ENCODE measurements at places on chromosomes 2 and 18.

DNA sequence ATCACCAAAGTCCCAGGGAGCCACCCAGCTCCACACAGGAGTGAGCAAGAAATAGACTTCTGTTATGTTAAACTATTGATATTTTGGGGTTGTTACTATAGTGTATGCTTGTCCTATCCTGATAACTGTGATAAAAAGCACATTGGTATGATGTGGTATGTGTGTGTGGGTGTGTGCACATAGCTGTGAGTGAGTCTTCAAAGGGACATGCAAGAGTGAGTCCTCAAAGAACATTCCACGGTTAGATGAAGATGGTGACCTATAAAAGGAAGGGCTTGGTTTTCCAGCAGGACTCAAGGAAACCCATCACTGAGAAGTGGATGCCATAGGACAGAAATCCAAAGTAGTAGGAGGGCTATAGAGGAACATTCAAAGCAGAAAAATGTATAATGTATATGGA is 342.9 kb downstream of the TSN start:
- no peak for DNase-seq

DNA sequence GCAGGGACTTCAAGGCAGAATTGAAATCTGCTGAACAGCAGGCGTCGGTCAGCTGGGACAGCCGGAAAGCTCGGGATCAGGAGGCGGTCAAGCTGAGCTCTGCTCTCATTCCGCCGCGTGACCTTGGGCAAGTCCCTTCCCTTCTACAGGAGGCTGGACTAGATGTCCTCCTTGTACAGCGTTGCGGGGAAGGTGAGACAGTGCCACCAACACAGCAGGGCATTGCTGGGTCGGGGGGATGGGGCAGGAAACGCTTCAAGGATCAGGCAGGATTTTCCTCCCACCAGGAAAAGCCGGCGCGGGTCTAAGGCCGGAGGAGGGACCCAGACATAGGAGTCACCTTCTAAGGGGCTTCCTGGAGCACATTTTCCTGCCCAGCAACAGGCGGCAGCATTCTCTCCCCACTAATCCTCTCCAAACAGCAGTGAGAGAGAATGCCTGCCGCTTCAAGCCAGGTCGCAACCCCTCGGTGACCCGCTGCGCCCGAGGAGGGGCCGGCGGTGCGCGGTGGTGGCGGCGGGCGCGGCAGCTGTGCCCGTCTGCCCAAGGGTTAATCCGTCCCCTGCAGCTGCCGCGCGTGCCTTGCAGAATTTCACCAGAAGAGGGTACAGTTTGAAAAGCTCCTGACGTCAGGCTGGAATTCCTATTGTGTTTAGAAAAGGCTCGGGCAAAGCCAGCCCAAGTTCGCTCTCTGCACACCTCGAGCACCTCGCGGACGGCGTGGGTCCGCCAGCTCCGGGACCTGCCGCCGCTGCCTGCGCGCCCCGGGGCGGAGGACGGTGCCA is at the start of gene KCNF1:
Gene KCNF1, plus strand, starts transcription at position 644 of the 785 bp plus-strand sequence. CDS start 493 bp downstream, outside the sequence.
- no peak for DNase-seq

GRCh38 chr2:46036929-46037328 is 260.3 kb upstream of the EPAS1 start:
- DNase-seq: no peak

DNA sequence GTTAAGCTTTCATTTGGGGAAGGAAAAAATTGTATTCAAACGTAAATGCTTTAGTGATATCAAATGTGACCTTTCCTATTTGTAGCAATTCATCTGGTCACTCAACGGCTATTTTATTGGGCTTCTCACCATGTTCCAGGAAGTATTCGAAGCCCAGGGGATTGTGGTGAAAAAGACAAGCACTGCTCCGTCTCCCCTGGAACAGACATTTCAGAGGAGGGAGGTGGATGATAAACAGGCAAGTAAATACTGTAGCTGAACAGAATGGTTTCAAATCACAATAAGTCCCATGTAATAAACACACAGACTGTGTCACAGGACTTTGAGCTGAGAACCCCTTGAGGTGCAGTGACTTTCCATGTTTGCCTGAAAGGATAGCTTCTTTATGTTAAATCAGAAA is 464.7 kb upstream of the HNRNPA3 start:
- no peak for DNase-seq

DNA sequence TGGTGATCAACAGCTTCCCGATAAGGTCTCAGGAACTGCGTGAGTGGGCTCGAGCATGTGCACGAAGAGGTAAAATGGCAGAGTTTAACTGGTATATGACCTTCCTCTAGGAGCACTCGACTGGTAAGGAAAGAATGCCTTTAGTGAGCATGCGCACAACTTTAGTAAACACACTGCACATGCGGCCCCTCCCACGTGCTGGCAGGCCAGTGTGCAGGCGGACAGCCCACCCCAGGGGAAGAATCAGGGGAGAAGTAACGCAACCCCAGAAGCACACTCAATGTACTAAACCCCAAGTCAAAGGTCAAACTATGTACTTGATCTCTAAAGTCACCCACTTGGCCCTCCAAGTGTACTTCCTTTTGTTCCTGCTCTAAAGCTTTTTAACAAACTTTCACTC is 28.7 kb upstream of the SLC25A52 start:
- DNase-seq: no peak

DNA sequence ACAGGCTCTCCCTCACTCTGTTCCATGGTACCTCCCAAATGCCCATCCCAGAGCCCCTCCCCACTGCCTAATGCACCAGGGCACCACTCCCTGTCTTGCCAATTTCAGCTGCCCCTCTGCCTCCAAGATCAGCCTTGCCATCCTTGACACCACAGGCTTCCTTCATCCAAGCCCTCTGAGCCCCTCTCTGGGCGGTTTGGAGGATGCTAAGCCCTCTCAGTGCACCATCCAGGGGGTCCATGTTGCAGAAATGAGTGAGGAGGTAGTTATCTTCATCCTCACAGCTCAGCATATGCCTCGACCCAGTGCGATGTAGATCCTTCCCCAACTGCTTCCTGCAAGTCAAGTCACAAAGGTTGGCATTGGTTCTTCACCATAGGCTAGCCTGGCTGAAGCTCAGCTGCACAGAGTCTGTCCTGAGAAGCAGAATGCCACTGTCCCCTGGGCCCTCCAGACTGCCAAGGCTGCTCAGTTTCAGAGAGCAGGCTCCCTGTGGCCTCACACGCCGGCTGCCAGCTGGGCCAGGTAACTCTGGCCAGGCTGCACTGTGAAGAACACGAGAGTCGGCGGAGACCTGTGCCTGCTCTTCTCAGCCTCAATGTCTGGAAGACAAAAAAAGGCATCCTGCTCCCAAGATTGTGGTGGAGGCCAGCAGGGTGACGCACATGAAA is 9.9 kb upstream of the MAP3K2 start:
- DNase-seq: no peak

- DNase-seq: no peak
Observed at GRCh38 chr2:150672311-150672710, 184.8 kb upstream of the RND3 start.

DNA sequence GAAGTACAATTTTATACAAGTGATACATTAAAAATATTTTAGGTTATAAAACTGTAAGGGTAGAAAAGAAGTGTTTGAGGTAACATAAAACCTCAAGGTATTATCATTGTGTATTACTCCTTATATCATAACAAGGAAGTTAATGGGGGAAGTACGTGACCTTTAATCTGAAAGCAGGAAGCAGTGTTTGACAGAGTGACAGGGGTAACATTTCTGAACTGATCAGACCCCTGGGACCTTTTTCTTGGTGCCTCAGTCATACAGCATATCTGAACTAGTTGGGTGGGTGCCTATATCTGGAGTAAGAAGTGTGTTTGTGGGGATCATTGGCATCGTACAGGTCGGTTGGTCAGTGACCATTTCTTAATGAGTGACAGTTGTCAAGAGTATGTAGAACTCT is 43.0 kb downstream of the MALT1 start:
- no peak for DNase-seq

DNA sequence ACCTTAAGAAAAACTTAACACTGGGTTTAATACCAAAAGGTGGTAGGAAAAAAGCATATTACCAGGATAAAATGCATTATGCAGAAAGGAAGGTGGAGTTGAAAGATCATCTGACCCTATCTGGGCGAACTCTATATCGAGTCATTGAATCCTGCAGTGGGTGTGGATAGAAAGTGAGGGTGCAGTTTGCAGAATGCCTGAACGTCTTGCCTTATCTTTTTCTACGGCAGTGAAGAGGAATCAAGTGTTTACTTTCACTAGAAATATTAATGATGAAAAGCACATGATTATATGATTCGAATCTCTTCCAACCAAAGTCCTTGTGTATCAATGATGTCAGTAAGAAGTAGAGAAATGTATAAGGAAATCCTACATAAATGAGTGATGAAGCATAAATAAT is 4.3 kb upstream of the CAVIN2 start:
- DNase-seq: no peak

- DNase-seq: no peak
Observed at GRCh38 chr2:173948198-173948597, 17.0 kb downstream of the SP3 start.

- no peak for DNase-seq
Observed at GRCh38 chr2:223418604-223419199, 183.5 kb downstream of the SCG2 start.

DNA sequence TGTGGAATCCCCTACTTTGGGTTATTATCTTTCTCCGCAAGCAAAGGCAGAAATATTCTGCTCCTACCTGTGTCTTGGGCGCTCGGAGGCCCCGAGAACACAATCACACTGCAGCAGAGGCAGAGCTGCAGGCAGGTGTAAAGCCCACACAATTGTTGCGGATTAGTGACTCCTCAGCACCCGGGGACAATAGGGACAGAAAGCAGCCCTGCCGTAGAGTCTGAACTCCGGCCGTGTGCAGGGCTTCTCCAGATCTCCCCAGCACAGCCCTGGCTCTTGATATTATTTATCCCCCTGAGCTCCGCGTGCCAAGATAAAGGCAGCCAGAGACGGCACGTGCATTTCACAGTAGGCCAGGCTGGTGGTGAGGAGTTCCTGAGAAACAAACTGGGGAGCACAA is 229.2 kb downstream of the EN1 start:
- no peak for DNase-seq

DNA sequence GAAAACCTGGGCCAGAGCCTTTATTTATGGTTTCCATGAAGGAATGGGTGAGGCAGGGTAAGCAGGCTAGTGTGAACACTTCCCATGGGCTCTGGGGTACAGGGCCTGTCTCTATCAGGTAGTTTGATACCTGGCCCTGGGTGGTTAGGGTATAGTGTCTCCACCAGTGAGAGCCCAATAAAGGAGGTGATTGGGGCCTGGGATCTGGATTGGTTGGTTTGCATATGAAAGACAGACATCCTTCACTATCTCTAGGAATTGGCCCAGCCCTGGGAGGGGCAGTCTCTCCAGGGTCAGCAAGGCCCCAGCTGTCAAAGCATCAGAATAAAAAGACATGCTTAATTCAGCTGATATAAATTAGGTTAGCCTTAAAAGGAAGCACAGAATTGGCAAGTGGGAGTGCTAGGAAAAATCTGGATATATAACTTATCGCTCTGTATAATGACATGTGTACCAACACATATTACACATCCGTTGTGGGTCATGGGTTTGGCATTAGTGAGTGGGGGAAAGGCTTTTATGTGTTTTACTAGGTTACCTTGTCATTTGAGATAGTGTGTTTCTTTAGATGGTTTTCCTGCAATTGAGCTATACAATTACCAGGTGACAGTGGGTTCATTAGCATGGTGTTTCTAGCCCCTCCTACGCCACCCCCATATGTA is 18.5 kb upstream of the TMEM178A start:
- no peak for DNase-seq

GRCh38 chr18:45687621-45688020 is 36.4 kb upstream of the SLC14A1 start:
- DNase-seq: no peak

- no peak for DNase-seq
Observed at GRCh38 chr2:224412141-224413015, 10.5 kb upstream of the FAM124B start.

GRCh38 chr2:217107480-217107879 is 247.6 kb upstream of the TNP1 start:
- no peak for DNase-seq

- no peak for DNase-seq
Observed at GRCh38 chr2:64548761-64549160, 24.6 kb downstream of the AFTPH start.

- no peak for DNase-seq
Observed at GRCh38 chr2:171515672-171516298, 6.5 kb upstream of the CYBRD1 start.

- DNase-seq: no peak
Observed at GRCh38 chr2:130997198-130997597, 96.1 kb downstream of the FAM168B start.

GRCh38 chr2:167181134-167181533 is 292.9 kb downstream of the XIRP2 start:
- no peak for DNase-seq

GRCh38 chr18:38932752-38933151 is 1367.2 kb upstream of the CELF4 start:
- DNase-seq: no peak

DNA sequence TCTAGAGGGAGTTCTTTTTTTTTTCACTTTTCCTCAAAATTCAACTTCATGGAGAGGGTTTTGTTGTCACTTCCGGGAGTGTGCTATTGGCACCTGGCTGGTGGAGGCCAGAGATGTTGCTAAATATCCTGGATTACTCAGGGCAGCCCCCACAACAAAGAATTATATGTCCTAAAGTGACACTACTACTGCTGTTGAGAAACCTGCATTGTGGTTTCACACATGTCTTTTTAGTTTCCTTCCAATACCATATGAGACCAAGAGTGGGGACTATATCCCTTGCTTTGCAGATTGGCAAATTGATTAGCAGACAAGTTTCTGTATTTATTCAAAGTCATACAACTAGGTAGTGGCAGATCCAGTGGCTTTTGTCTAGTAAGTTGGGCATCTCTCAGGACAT is 826.8 kb downstream of the TRIB2 start:
- no peak for DNase-seq

GRCh38 chr2:138182937-138183312 is 218.7 kb downstream of the HNMT start:
- DNase-seq: no peak

DNA sequence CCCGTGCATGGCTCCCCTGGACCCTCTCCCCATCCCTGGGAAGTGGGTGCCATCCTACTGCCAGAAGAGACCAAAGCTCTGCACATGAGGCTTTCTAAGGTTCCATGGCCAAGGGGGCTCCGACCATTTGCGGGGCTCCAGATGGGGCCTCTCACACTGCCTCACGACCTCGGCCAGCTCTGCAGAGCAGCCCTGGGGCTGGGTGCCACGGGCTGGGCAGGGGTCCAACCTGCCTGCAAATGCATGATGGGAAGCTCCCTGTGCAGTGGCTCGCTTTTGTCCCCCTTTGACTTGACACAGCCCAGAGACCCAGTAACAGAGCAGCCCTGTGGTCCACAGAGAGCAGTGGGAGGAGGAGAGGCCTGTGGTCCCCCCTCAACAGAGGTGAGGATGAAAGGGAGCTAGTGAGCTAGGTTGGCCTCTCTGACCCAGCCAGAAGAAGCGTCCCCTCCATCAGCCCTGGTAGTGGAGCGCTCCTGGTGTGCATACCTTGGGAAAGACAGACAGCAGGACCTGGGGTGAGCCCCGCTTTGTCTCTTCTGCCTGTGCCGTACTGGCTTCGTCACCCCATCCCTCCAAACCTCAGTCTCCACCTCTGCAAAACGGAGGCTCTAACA is 174.1 kb downstream of the DDX1 start:
- DNase-seq: no peak

DNA sequence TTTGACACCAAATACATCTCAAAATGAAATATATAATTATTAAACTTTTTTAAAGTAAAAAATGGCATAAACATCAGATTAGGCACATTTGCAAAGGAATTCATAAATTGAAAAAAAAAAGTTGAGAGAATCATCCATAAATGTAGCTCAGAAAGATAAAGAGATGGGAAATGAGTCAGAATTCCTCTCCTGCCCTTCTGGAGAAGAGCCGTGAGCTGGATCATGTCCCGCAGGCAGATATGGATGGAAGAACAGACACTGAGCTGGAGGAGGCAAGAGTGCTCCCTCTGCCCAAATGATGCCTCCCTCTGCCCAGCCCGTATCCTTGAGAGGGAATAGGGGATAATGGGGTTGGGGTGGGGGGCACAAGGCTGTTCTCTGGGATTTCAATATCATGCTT is 190.9 kb downstream of the TFCP2L1 start:
- DNase-seq: no peak
